ENCODE measurements at places on chromosomes 12 and 14. TPM values are rescaled to one million over a fixed set of nuclear protein-coding genes. Genes with fewer than 3 reads are reported as not detected.

DNA sequence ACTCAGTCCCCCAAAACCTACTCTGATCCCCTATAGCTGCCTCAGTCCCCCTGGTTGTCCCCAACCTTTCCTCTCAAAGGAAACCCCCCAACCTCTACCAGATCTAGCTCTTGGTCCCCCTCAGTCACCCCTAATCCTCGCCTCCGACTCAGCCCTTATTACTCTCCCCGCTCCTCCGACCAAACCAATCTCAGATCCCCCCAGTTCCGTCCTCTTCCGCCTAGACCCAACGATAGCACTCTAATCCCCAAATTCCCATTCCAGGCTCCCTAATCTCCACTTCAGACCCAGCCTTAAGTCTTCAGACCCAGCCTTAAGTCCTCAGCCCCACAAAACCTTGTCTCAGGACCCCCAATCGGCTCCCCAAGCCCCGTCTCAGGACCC, 612 bp downstream of the VPS37B start:
- no peak for DNase-seq

- no peak for DNase-seq
Measured at GRCh38 chr14:95685978-95686922, at the start of gene TCL1B. TSS of gene TCL1B (plus strand) at chr14:95686426. CDS start at chr14:95686468, 42 bp downstream.

DNA sequence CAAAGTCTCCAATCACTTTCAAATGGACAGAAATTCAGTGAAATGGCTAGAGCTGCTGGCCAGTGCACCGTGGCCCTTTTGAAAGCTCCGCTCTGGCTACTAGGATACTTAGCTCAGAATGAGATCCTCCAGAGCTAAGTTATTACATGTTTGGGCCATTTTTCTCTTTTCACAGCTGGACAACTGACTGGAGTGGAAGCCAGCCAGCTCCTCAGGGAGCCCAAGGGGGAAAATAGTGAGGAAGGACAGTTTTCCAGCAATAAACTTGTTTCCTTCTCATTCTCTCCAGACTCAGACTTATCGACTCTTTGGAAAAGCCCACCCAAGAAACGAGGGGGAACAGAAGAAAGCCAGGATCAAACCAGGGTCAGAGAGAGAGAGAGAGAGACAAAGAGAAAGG, 266.0 kb downstream of the KSR2 start:
- DNase-seq, result no peak

DNA sequence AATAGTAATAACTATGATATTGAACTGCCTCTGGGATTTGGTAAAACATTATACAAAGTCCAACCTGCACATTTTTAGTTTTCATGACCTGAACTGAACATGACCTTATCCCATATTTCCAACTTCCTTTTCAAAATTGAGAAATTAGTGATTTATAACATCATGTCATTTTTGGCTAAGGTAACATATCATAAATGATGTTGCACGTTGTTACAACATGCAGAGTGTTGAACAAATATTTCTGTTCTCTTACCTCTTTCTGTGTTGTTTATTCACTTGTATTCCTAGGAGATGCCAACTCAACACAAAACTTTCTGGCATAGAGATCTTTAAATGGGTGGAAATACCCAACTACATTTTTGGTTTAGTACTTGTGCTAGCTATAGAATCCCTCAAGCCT, 496.0 kb downstream of the SLC6A15 start:
- no peak for DNase-seq

Gene RASSF3
- 12.4 TPM for total RNA-seq

Measured in RPMI7951 (cell line).